Activated CD8-positive, alpha-beta memory T cell treated with anti-CD3 and anti-CD28 coated beads for 1 hour (primary cell): ENCODE measurements at places on chromosomes 1 and 21.
A peak's percentile ranks its signal among the peaks of the same experiment; 100 is the strongest.

- DNase-seq: no peak
These were observed 33.5 kb downstream of the EPHA10 start for GRCh38 chr1:37731312-37732019.

GRCh38 chr1:245209658-245210435 is 55.1 kb downstream of the KIF26B start:
- DNase-seq: no peak

DNA sequence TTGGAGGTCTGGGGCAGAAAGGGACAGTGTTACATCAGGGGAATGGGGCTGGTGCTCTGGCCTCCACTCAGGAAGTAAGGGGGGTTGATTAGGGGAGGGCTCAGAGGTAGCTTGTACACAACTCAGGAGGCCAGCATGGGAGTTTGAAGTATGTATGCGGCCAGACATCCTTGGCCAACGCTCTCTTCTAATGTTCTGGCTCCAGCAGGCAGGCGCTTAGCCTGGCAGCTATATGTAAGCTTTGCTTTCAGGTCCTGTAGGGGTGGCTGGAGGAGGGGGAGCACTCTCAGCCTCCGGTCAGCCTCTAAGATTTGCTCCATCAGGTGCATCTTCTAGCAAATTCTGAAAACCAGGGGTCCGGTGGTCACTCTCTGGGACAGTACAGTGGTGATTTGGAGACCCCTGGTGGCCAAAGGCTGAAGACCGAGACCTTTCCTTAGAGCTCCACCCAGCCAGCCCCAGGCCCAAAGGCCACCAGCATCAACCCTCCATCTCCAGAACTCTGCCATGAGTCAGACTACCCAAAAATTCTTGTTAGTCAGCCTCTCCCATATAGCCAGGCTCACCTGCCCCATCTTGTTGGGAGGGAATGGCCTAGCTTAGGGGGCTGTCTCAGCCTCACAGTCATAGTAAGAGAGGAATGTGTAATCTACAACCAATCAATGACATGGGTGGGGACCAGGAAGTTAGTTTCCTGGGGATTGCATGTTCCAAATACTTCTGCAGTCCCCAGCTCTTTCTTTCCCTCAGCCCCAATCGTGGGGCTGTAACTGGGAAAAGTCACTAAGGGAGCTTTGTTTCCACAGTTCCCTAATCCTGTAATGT is 9.7 kb upstream of the COL8A2 start:
- no peak for DNase-seq

DNA sequence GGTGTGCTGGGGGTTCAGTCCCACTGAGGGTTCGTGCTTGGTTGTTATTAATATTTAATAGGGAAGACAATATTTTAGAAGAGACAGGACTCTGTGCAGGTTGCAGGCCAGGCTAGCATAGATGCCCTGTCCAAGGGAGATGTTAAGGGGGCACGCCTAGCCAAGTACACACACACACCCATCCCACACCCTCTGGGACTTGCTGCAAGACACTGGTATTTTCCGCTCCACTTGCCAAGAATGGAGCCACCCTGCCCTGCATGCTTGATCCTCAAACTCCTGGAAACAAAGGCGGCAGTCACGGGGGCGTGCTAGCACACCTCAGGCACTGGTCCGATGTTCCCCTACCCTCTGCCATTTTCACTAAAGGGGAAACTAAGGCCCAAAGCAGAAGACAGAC is 99.1 kb downstream of the MRPL37 start:
- DNase-seq: no peak

DNA sequence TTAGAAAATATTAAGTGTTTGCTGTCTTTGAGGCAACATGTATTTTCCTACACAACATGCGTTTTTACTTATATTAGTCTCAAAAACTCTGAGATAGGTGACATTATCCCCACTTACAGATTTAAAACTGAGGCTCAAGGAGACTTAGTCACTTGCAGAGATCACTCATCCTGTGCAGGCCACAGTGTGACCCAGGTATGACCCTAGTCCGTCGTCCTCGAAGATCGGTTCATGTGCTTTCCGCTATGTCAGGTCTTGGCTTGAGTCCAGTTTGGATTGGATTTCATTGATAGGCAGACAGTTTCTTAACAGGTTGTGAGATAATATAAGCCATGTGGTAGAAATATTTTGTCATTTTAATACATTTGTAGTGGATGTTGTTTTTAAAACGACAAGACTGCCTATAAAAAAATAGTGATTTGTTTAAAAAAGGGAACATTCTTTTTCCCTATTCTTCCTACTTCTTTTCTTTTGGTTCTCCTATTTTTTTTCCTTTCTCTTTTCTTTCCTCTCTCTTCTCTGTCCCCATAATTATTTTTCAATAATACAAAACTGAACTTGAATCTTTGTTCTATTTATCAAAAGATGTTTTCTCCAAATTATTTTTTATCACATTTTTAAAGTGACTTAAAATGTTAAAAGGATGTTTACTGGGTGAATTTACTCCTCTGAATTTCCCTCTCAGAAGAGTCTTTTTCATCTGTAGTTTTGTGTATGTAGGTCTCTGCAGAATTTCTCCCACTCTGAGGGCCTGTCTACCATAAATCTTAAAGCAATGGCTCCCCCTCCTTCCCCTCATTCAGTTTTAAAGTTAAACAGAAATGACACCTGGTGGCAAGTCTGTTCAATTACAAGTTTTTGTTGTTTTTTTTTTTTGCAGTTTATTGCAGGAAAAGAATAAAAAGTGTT is 81.8 kb downstream of the PHTF1 start:
- DNase-seq: no peak

DNA sequence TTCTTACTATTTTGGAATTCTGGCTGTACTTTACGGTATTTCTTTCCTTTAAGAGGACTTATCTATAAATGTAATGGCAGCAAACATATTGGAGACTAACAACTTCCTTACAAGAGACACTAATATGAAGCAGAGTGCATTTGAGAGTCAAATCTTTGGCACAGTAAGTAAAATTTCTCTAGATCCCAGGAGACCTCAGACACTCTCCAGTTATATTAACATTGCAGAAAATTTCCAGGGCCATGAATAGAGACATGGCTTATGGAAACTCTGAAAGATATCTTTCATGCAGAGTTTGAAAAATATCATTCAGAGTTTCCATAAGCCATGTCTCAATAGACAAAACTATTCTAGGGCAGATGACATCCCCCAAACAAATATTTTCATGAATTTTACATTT is 51.2 kb downstream of the IL23R start:
- DNase-seq: no peak

- DNase-seq: no peak
These were observed 10.4 kb downstream of the SDCCAG8 start for GRCh38 chr1:243266231-243266630.

DNA sequence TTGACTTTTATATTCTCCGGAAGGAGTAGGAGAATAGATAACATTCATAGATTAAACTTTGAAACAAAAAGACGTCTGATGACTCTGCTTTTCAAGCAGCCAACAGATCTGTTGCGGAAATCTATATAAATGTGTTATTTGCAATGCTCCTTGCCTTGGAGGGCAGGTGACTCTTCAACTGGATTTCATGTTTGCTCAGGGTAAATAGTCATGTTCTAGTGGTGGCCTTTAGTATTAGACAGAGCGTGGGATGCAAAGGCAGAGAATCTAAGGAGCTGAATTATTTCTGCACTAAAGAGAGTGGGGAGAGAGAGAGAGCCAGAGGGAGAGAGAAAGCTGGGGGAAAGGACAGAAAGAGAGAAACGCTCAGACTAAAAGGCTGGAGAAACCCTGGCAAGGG is 454.3 kb downstream of the AJAP1 start:
- no peak for DNase-seq

DNA sequence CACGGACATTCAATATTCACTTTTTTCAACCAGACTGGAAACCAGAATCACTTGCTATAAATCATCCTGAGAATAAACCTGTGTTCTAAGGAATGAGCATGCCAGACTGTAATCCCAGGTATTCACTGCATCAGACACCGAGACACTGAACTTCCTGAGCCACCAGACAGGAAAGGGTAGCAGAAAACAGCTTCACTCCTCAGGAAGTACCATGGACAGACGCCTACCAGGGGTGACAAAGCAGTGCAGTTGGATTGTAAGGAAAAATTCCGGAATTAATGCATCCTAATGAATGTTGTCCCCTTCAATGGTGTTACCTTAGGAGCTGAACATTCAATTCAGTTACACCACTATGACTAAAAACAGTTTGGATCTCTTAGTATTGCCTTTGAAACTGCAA is 156.1 kb downstream of the PIGK start:
- DNase-seq: no peak

GRCh38 chr1:27980216-27980845 is 20.6 kb downstream of the XKR8 start:
- DNase-seq: no peak

DNA sequence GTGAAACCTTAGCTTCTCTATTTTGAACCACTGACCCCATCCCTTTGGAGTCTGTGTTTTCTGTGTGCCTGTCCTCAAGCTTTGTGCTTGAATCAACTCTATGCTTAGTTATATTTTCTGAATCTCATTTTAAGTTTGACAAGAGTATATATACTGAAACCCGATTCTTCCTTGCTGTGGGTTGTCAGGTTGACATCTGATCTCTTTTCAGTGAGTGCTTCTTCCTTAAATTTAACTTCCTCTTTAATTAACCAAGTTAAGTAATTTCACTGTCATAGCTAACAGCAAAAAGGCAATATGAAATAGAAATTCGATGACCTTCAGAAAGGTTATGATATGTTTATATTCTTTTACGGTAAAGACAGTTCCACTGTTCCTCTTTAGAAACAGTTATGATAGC is 69.4 kb downstream of the C1orf21 start:
- DNase-seq: no peak

- DNase-seq: no peak
These were observed 31.7 kb downstream of the JAM2 start for GRCh38 chr21:25670726-25671125.

- DNase-seq: no peak
These were observed 221.2 kb upstream of the C1orf174 start for GRCh38 chr1:4121293-4121684.

- no peak for DNase-seq
These were observed 340.2 kb downstream of the PTPRU start for GRCh38 chr1:29576510-29576909.

DNA sequence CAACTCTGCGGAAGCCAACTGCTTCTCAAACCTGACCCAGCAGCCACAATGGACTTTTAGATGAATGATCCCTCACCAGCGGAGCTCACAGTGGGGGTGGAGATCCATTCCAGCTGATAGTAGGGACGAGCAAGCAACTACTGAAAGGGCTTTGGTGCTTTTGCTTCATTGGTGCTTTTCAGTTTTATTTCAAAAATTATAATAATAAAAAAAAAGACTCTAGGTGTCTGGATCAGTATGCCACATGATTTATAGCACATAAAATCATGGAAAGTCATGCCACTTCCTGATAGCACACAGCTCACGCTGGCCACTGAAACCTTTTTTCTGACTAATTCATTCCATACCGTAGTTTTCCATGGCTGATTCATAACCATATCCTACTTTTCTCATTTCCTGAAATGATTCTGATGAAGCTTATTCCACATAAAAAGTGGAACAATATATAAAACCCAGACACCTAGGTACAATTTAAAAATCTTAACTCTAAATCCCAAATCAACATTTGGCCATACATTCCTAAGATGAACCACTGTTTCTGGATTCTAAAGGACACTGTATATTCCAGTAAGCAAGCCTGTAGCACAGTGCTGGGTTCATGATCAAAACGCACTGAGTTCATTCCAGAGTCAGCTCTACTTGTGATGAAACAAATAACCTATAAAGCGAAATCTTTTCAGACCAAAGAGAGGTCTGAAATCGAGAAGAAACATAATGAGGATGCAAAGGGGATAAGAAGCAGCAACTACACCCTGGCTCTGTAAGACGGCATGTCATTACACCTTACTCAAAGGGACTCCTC is 41.3 kb upstream of the KCNE1 start:
- DNase-seq: no peak

DNA sequence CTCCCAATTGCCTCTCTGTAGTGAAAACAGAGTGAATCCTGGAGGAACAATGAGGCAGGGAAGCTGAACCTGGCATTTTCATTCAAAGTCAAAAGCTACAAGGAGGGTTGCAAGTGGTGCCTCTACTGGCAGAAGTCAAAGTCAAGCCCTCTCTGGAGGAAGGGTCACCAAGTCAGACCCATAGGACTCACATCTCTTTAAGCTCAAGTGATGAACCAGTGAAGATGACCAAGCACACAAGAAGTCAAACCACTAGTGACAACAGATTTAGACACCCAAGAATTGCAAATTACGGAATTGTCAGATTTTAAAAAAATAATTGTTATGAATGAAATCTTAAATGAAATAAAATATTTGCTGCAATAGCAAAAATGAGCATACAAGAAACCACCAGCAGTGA is 81.1 kb upstream of the ATP1B1 start:
- DNase-seq: no peak

DNA sequence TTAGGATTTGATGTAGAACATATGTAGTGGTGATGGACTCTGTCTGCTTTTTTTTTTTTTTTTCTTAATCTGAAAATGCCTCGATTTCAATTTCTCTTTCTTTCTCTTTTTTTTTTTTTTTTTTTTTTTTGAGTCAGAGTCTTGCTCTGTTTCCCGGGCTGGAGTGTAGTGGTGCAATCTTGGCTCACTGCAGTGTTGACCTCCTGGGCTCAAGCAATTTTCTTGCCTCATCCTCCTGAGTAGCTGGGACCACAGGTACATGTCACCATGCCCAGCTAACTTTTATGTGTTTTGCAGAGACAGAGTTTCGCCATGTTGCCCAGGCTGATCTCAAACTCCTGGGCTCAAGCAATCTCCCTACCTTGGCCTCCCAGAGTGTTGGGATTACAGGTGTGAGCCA is 17.4 kb downstream of the MAST2 start:
- no peak for DNase-seq

GRCh38 chr1:159800177-159800930 is 1.8 kb upstream of the FCRL6 start:
- peak; percentile 10 for DNase-seq

DNA sequence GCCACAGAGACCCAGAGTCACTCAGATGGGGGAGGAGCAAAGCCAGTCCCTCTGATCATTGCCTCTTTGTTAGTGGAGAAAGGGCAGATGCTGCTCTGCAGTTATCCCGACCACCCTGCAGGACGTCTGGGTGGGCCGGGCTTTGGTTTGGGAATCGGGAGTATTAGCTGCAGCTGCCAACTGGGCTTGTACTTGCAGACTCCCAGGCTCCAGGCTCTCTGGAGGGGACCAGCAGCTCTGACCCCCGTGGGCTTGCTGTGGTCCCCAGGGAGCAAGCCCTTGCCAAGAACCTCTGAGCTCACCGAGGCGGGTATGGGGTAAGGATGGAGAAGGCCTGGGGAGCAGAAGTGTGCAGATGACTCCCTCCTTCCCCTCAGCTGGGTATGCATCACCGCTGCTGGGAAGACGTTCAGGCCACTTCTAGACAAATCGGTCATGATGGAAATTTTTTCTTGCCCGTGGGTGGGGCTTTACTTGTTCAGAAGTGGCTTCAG is 21.6 kb downstream of the MAPKAPK2 start:
- DNase-seq: no peak
